ENCODE measurements at places on chromosomes 1 and 21.

- DNase-seq: peak; percentile 65
Measured at GRCh38 chr1:211788626-211789025, 41.9 kb downstream of the LPGAT1 start.

GRCh38 chr1:17719874-17720273 lies 35.3 kb upstream of the ACTL8 start:
- DNase-seq: no peak

DNA sequence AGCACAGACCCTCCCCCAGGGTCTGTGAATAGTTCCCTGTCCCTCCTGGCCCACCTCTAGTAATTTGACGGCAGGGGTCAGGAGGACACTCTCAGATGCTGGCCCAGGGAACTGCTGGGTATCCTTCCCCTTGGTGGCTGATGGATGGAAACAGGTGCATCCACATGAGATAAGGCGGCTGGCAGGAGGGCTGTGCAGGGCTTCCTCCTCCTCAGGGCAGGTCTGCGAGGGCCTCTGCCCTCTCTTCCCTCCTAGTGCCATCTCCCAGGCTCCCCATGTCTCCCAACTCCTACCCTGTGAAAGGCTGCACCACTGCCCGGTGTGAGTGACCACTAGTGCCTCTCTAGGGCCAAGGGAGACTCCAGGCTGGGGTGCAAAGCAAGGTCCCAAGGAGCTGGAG lies 123.9 kb downstream of the GLIS1 start:
- no peak for DNase-seq

DNA sequence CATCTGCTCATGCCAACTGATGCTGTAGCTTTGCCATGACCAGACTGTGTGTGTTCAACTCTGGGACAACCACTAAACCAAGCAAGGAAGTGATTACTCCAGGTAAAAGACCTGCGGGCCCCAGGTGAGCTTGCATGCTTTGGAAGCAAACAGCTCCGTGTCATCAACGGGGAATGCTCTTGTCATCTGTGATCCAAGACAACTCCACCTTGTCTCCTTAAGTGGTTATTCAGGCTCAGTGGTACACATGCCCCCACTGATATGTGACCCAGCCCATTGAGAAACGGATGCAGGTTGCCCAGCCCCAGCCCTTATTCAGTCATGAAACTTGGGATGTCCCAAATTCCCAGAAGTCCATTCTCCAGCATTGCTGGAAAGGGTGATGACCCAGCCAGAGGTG lies 89.0 kb downstream of the TIAM1 start:
- DNase-seq: no peak

GRCh38 chr21:41876396-41876795 lies 2.7 kb downstream of the PRDM15 start:
- no peak for DNase-seq

DNA sequence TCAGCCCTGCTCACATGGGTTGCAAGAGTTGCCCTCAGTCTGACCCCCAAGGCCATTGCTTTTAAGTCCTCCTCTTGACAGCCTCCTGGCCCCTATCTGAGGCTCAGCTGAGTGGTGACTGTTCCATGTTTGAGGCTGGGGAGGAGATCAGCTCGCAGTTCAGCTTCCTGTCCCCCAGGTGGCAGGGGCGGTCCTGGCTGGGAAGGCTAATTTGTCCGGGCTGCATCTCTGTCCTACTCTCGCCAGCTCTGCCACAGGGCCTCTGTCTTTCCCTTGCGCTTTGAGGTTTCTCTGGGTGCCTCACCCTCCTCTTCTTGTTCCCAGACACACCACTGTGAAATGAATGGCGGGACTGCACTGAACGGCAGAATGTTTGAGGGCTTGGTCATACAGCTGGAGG lies 157.3 kb downstream of the KCNJ6 start:
- DNase-seq: peak; percentile 15

- DNase-seq: no peak
Measured at GRCh38 chr21:34307991-34308532, 55.7 kb upstream of the KCNE2 start.

DNA sequence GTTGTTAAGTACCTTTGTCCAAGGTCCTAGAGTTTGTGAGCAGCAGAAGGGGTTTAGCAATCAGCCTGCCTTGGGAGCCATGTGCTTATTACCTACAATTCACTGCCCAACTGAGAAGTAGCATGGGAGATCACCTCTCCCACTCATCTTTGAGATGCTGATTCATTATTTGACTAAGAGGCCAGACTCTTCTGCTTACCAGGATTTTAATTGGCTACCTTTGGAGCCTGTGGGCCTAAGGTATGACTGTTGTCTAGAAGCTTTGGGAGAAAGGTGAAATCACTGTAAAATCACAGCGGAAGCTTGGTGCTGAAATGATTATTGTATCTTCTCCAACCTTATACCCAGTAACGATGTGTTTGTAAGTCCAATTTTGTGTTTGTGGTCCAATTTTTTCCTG lies 213.4 kb downstream of the ST6GALNAC3 start:
- DNase-seq: no peak

DNA sequence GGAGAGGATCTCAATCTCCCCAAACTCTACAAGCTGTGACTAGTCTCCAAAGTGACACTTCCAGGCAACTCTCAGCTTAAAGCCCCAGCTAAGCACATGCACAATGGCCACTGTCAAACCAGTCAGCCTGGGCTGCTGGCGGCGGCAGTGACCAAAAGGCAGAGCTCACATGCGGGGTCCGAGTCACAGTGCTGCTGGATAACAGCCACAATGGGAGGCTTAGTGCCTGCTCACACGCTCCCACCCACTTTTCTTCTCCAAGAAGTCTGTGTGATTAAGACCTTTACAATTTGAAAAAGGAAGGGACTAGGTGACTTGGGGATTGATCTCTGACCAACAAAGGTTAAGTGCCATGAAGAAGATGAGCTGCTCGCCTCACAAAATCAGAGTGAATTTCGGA lies 16.8 kb downstream of the RIPK4 start:
- DNase-seq: no peak

- no peak for DNase-seq
Measured at GRCh38 chr1:248793592-248793991, 32.1 kb downstream of the SH3BP5L start.

DNA sequence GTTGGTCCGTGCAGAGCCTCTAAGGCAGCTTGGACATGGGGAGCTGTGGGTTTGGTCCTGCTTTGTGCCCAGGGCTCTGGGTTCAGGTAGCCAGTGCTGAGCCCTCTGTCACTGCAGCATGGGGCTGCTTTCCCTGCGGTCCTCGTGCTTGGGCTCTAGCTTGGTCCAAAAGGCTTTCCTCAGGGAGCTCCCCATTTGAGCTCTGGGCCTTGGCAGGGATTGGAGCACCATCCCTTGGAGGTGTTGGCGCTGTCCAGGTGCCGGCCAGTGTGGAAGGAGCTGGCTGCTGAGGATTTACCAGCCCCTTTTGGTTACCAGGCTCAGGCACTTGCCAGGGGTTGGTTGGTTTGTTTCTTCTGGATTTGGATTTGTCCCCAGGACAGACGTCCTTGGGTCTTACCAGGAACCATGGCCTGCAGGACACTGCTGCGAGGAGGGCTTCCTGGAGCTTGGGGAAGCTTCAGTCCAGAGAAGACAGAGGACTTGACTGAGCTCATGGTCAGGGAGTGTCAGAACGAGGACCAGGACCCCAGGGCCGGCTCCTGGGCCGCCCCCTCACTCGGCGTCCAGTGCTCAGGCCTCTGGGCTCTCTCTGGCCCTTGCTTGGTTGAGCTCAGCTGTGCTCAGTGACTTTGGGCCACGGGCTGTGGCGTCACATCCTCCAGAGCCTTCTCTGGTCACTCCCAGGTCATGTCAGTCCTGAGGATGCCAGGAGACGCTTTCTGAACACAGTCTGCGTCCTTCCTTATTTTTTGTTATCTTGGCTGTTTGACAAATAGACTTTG lies 224.7 kb downstream of the CAMTA1 start:
- no peak for DNase-seq

DNA sequence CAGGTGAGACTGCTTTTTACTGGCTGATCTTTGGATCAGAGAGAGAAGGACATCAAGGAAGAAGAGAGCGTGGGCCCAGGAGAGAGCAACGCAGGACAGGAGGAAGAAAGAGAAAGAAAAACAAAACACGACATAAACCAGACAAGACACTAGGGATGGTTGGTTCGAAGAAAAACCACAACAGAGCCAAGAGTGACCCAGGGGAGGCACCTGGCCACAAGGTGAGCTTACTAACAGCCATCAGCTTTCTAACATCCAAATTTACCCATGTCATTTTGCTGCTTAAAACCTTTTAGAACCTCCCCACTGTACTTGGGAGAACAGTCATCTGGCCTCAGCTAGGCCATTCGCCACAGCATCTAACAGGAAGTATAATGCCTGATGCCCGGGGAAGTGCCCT lies 57.8 kb downstream of the ARHGEF11 start:
- DNase-seq: no peak

- no peak for DNase-seq
Measured at GRCh38 chr21:41373763-41374162, 11.9 kb downstream of the MX2 start.

- no peak for DNase-seq
Measured at GRCh38 chr1:209614906-209615305, 31.4 kb downstream of the CAMK1G start.

DNA sequence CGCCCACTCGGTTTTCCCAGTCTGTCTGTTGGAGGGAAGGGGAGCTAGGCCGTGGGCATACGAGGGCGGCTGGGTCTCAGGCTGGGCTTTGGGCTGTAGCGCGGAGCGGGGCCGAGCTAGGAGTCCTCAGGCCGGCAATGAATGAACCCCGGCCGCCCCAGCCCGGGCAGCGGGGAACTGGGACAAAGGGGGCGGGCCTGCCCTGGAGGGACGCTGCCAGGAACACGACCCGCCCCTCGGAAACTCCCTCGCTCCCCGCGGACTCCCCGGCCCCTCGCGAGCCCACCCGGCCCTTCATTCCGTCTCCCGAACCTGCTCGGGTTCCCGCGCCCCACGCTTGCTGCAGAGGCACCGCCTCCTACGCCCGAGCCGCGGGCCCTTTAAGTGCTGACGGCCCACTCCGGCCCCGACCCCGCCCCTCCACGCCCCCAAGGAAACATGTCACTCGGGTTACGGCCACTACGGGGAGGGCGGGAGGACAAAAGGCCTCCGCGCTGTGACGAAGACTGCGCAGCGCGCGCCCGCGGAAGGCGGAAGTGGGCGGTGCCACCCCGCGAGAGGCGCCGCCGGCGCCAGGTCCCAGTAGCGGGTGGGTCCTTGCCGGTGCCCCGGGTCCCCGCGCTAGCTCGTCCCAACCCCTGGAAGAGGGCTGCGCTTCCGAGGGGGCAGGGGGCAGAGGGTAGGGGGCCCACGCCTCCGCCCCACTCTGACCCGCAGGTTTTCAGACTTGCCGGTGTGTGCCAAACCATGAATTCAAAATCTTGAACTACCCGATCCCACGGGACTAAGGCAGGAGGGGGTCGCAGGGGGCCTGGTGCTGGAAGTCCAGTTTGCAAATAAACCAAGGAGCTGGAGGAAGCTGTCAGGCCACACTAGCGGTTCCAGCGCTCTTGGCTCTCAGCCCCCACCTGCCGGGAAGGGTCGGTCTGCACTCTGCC lies at the start of gene GALE:
Gene GALE, minus strand, starts transcription at position 355 of the 938 bp plus-strand sequence. CDS start 1,747 bp downstream, outside the sequence.
- DNase-seq: peak; percentile 94

- DNase-seq: no peak
Measured at GRCh38 chr21:42377211-42377950, 11.0 kb upstream of the TFF1 start.

GRCh38 chr1:232271991-232272589 lies 357.8 kb downstream of the SIPA1L2 start:
- DNase-seq: no peak

DNA sequence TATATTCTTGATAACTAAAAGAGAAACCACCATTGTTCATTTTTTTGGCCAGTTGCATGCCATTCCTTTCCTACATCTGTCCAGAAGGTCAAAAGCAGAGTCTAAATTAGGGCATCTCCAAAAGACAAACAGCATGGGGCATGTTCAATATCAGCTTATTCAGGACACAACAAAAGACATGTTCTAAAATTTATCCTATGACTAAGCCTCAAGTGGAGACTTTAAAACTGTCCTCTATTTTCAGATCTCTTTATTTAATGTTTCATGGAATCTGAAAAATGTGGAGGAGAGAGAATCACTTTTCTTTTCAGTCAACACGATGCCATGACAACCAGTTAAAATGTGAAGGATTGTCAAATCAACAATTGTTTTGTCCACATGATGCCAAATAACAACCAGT lies 303.4 kb upstream of the PRMT6 start:
- no peak for DNase-seq

DNA sequence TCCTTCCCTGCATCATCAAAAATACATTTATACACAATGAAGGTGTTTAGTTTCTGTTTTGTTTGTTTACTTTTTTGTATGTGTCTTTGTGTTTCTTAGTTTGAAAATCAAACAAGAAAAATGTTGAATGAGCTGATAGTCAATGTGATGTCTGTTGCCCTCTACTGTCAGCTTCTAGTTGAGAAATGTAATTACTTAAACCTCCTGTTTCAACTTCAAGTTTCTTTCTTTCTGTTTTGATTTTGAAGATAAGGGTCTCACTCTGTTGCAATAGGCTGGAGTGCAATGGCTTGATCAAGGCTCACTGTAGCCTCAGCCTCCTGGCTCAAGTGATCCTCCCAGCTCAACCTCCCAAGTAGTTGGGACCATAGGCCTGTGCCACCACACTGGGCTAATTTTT lies 37.5 kb downstream of the SPTA1 start:
- DNase-seq: no peak

DNA sequence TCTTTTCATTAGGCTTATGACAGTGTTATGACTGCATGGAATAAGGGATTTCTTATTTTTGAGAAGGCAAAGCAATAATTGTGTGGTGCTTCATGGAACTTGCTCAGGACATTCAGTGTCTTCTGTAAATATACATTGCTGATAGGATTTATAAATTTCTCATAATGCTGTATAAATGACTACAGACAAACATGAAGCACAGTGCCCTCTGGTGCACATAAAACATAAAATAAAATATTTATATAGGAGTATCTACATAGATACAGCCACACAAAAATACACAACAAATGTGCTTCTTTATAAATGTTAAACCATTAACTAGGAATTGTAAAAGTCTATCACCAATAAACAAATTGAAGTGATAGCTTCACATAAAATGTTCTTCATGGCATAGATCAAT lies 24.1 kb downstream of the BRINP3 start:
- DNase-seq: no peak

- peak; percentile 97 for DNase-seq
Measured at GRCh38 chr1:240337781-240338180, 246.1 kb downstream of the FMN2 start.

DNA sequence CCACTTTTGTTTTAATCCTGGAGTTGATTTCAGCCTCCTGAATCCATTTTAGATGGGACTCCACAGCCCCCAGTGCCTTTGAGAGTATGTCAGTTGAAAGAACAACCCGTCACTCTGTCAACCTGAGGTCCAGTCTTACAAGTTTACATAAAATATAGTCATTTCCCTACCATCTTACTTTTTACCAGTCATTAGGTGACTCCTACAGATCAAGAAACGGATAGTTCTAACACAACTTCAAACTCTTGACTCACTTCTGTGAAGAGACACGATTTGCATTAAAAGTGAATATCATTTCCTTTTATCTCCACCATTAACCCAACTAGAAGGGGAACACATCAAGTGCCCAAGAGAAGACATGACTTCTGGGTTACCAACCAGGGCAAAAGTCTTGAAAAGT lies 147.1 kb downstream of the NTPCR start:
- no peak for DNase-seq

DNA sequence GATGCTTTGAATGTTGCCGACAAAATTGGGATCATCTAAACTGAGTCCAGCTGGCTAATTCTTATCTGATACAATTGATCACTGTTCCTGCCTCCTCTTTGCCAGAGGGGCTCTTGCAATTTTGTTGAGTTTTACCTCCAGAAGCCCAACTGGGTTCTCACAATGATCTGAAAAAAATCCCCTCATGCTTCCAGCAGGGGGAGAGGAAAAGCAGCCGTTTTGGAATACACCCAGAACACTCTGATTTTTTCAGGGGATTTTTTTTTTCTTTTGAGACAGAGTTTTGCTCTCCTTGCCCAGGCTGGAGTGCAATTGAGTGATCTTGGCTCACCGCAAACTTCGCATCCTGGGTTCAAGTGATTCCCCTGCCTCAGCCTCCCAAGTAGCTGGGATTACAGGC lies 13.9 kb upstream of the RERE start:
- no peak for DNase-seq

Measured in fibroblast of gingiva (primary cell).